Activated T-cell treated with anti-CD3 and anti-CD28 coated beads for 48 hours (primary cell): ENCODE measurements at places on chromosomes 1 and 21.

DNA sequence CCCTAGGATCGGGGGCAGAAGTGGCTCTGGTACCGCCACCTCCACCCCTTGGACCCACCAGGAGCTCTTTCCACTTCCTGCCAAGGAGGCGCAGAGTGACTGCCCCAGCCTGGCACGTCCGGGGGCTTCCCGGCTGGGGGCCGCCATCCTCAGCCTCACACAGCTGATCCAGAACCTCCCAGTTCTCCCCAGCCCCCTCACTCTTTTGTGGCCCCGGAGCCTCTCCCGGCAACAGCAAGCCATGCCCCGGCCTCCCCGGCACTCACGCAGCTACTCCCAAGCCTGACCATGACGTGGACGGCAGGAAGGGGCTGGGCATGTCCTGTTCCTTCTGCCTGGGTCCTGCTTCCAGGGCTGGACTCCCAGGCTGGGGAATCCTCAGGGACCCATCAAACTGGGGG, 17.1 kb downstream of the TP73 start:
- no peak for DNase-seq

- DNase-seq, result no peak
These were observed 74.7 kb upstream of the AKT3 start for GRCh38 chr1:243924588-243925349.

GRCh38 chr1:113904293-113904673, 316 bp downstream of the AP4B1 start:
- DNase-seq, result no peak

- DNase-seq, result no peak
These were observed 9.3 kb upstream of the CACYBP start for GRCh38 chr1:174990382-174990999.

GRCh38 chr1:62260688-62261087, 58.5 kb downstream of the KANK4 start:
- DNase-seq, result no peak

GRCh38 chr1:92990828-92991227, 29.6 kb upstream of the DIPK1A start:
- DNase-seq, result no peak

- DNase-seq, result no peak
These were observed 23.1 kb upstream of the C1orf198 start for GRCh38 chr1:230891413-230891812.

DNA sequence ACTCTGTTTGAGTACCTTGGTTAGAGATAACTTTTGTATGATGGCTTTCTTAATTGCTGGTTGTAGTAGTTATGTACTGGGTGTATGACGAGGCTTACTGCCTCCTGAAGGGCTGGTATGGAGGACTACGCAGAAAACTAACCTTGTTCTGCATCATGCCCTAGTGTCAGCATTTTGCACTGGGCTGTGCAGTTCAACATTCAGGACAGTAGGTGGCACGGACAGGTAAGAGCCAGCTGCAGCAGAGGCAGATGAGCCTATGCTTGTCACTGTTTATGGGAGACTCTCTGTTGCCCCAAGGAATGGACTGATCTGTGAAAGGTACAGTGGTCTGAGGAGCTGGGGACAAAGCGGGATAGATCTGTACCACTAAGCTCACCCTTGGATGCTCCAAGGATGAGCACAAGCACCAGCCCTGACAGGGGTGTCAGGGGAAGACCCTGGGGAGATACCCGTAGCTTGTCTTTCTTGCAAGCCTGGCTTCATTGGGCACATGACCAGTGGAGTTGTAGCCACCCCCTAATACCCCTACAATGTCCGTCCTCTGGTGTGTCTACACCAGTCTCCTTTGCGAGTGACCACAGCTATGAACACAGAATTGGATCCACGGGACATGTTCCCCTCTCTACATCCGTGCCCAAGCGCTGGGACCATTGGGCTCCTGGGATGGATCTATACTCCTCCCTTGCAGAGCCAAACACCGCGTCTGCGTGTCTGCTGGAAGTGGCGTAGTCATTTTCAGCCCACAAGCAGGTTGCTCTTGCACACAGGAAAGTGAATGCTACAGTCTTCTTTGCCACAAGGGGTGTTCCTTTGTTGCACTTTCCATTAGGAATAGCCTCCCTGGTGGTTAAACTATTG, 51.1 kb upstream of the CFHR3 start:
- no peak for DNase-seq

DNA sequence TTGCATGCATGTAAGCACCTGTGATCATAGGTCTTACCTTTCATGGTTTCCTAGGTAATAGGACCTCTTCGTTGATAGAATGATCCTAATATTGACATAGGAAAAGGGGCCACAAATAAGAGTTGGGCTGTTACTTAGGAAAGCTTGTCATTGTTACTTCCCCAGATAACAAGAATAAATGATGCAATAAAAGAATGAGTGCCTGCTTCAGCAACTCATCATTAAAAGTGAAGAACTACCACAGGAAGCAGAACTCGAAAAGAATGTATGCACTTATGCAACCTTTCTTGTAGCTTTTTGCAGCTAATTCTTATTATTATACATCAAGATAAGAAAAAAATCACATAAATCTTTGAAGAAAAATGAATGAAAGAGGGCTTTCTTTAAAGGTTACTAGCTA, 548.6 kb downstream of the LTN1 start:
- no peak for DNase-seq

DNA sequence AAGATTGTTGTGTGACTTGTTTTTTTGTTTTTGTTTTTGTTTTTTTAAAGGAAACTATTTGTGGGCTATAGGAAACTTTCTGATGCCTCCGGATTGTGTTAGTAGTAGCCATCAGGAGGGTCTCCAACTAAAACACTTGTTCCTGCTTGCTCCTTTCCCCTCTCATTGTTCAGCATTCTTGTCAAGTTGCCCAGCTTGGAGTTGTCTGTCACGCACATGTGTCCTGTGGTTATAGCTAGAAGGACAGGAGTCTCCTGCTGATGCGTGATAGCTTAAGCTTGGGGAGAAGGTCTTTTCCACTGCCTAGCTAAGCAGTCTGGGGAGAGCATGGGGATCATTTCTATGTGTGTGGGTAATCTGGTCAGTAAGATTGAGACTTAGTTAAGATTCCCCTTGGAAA, 3.2 kb upstream of the LYPLA2 start:
- DNase-seq, result no peak

DNA sequence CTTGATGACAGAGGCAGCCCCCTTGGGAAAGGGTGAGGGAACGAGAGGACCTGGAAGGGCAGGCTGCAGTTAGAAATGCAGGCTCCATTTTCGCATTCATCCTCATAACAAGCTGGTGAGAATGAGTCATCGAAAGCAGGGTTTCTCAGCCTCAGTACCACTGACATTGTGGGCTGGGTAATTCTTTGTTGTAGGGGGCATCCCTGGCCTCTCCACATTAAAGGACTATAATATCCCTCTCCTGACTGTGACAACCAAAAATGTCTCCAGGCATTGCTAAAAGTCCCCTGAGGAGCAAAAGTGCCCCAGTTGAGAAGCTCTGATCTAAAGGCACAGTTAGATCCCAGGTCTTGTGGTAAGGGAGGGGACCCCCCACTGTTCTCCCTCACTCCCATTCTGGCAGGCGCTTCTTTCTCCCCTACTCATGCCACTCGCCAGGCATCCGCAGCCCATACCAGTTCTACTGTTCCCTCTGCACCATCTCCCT, 20.4 kb downstream of the KCNN3 start:
- no peak for DNase-seq

DNA sequence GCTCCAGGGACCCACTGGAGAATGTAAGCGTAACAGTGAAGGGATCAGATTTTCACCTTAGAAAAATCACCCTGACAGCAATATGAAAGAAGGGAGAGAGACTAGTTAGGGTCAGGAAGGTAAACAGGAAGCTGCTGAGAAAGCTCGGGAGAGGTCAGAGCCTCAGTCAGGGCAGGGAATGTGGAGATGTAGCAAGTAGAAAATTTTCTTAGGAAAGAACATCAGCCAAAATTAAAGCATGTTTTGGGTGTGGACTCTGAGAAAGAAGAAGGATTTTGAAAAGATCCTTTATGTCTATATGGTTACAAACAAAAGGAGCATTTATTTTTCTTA, 16.7 kb upstream of the ERICH3 start:
- DNase-seq, result no peak

DNA sequence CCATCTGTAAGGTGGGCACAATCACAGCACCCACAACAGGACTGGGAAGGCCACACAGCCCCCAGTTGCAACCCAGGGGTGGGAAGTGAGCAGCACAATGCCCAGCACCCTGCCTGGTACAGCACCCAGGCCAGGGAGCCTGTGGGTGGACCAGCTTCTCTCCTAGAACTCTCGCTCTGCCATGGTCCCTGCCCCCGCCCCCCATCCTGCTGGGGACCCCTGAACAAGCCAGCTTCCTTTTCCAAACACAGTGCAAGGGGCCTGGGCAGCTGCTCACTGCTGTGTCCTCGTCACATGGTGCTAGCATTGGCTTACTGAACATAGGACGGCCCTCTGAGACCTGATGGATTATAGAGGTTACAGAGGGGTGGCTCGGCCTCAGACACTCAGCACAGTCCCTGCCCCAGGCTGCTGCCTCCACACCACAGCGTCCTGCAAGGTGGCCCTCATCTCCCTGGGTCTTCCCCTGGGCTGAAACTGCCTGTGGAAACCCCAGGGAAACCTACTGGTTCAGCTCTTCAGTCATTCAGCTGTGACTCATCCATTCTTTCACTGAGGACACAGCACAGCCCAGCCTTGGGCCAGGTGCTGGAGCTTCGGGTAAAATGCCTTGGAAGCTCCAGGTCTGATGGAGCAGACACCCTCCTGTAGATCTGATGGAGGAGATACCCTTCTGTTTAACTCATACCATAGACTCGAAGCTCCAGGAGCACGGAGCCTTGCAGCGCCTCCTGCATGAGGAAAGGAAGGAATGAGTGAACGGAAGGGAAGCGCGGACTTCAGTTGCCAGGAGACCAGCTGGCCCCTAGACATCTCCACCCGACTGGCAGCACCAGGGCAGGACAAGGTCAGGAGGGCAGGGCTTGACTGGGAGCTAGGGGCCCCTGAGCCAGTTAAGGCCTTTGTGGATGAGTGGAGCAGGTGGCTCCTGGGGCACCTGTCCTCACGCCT, 8.1 kb upstream of the PRDM16 start:
- DNase-seq, result no peak
